ENCODE measurements at places on chromosomes 5 and 9.

- DNase-seq = no peak
These were observed 129.8 kb downstream of the NXNL2 start for GRCh38 chr9:88664773-88665172.

- DNase-seq = no peak
These were observed 88.4 kb downstream of the GALNT10 start for GRCh38 chr5:154278908-154279307.

DNA sequence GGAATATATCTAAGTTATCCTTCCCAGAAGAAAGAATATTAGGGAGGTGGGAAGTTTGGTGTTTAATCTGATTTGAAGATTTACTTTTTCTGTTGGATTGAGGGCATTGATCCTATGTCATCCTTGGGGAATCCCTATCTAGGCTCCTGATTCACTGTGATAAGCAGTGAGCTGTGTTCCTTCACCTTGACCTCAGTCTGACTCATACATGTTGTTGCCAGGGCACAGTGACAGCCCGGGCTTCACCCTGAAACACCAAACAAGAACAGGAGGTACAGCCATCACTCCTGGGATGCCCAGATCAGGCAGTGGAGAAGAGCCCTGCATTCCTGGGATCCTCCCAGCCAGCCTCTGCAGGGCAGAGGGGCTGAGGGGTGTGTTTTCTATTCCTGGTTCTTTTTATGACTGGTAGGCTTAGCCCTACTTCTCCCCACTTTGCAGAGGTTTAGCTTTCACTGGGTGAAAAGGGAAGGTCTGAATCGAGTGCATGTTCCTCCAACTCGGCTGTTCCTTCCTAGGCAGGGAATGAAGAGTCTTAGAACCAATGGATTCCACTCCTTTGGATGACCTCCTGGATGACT, 3.1 kb upstream of the FAM53C start:
- no peak for DNase-seq

DNA sequence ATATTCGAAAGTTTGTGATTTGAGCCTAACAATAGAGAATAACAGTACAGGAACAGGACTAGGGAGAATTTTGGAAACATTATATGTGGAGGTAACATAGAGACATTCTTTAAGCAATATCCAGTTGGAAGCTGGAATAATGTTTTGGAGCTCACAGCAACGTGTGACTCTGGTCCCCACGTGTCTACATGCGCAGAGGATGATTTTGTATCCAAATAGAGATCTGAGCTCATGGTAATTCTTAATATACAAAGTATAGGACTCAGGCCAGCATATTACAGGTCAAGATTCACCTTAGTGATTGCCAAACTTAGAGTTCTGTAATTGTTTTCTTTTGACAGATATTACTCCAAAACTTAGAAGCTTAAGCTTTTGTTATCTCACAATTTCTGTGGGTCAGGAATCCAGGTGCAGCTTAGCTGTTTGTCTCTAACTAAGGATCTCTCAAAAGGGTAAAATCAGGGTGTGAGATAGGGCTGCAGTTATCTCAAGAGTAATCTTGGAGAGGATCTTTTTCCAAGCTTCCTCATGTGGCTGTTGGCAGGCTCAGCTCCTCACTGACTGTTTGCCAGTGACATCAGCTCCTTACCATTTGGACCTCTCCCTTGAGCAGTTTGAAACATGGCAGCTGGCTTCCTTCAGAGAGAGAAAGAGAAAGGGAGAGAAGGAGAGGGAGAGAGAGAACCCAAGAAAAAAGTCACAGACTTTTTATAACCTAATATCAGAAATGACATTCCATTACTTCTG, 272.0 kb upstream of the ZNF462 start:
- no peak for DNase-seq

DNA sequence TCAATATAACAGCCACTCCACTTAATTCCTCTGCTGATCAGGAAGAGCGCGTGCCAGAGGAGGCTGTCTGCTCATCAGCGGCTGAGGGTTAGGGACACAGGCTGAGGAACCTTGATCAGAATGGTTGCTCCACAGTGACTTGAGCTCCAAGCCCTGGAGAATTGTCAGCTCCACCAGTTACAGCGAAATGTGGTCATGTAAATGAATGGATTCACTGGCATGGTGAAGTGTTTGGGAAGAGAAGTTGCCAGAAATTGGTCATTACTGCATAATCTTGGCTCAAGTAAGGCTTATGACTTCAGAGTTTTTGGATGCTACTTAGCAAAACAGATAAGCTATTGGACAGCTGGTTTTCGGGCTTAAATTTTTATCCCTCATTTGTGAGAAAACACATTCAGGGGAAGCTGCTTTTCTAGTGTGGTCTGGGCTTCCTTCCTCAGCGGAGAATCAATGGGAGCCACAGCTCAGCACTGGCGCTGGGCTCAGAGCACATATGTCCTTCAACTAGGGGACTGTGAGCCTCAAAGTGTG, 65.0 kb downstream of the PRRT1B start:
- DNase-seq = no peak

GRCh38 chr9:91946653-91947488, 3.2 kb downstream of the ROR2 start:
- DNase-seq = no peak

DNA sequence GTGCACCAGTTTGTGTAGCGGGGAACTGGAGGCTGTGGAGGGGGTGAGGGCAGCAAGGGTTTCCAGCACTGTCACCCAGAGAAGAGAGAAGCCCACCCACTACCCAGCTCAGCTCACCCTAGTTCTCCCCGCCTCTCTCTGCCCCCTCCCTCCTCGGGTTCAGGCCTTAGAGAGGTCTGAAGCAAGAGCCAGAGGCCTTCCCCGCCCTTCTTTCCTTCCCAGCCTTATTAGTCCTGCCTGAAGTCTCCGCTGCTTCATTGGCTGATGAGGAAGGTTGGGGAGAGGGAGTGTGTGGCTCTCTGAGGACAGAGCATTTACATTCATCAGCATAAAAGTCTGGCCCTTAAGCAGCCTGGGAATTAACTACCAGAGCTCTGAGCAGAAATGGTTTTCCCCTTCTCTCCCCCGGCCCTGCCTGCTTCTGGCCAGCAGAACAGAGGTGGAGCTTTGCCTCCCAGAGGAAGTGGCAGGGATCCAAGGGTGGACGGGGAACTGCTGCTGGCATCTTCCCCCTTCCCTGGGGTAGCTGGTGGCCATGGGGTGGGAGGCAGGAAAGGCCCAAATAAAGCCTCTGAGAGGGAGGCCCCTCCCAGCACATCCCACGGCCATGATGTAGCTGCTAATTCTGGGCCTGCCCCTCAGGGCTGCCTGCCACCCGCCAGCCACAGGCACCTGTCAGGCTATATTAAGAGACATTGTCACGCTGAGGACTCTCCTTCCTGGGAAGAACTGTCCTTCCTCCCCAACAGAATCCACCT, 4.1 kb downstream of the DNAJB5 start:
- peak; percentile 46 for DNase-seq

DNA sequence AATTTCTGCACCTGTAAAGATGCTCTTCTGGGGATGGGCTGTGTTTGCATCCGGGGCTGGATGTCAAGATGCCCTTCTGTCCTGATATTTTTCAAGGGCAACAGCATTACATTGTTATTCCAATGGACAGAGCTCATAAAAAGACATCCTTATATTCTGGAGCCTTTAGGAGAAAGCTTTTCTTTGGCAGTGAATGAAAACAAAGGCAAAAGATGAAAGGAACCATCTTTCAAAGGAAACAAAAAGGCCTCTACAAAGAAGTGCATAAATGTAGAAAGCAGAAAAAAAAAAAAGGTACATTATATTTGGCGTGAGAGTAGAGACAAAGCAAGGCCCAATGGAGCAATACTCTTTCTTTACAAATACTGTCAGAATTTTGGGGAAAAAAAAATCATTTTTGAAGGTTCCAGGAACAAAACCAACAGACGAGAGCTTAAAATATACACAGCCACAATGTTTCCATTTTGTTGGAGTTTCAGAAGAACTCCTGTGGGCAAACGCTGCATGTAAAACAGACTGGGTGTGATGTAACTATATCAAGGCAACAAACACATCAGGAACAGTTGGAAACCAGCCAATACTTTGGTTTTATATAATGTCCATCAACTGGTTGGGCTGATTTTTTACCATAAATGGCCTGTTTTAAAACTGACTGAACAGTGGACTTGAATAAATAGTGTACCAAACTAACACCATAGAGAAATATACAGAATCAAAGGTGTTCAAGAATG, 885.6 kb upstream of the DMAC1 start:
- no peak for DNase-seq

- DNase-seq = no peak
These were observed 71.4 kb upstream of the COL5A1 start for GRCh38 chr9:134570151-134570621.

DNA sequence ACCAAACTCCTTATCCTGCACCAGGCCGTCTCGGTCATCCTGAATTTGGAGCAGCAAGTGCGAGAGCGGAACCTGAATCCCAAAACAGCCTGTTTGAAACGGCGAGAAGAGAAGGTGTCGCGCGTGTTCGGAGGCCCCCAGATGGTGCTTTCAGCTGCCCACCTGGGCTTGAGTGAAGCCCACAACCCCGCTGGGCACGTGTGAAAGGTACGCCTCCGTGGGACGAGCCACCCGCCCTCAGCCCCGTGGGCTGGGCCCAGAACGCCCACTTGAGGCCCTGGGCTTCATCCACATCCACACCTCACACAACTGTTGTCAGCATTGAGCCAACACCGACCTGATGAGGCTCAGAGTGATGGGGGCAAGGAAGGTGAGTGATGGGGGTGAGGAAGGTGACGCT, 72.8 kb downstream of the INSL6 start:
- no peak for DNase-seq

- no peak for DNase-seq
These were observed 275.2 kb downstream of the CDH9 start for GRCh38 chr5:26763215-26763614.

- DNase-seq = no peak
These were observed 5.7 kb upstream of the SMU1 start for GRCh38 chr9:33082128-33082527.

Measured in omental fat pad (tissue), 4 donors.